ENCODE measurements at places on chromosomes 3 and 15.

- no peak for DNase-seq
Measured at GRCh38 chr3:24886501-24886900, 391.9 kb upstream of the THRB start.

DNA sequence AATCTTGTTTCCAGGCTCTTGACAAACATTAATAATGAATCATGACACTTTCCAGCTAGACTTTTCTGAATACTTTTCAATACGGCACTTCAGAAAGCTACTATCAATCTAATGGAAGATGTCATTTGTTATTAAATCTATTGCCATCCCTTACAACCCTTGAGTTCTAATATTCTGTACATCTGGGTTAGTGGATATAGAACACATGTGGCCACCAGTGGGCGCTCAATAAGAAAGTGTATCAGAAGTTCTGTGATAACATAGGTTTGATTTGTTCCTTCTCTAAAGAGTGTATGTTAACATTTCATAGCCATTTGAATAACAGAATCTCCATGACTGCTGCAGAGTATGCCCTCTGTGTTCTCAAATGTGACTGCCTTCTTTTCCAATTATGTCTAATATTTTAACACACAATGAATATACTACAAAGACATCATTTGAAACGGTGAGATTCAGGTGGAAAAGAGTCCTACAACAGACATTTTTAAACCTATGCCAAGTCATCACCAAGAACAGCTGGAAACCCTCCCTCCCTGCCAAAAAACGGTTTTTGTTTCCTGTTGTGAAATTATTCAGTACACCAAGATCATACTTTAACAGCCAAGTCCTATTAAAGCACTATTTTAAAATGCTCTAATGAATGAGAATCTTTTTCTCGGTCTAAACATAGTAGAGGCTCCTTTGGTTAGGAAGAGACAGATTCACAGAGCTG is 22.2 kb downstream of the ALDH1A2 start:
- DNase-seq, result no peak

DNA sequence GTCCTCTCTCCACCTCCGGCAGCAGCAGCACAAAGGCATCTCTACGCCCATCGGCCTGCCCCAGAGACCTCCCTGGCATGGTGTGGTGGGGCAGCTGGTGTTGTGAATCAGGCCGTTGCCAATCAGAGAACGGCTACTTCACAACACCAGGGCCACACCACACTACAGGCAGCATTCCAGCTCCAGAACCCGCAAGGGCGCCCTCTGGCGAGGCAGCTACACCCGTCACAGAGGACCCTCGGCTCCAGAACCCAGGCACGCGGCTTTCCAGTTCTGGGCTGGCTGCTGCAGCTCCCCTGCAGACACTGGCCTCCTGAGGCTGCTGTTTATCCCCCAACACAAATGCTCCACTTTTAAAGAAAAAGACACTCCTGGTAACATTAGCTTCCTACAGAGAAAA is 127.5 kb upstream of the TOPAZ1 start:
- no peak for DNase-seq

GRCh38 chr3:170330366-170330765 is 27.1 kb upstream of the SKIL start:
- no peak for DNase-seq

- DNase-seq, result no peak
Measured at GRCh38 chr3:171777596-171777995, 32.7 kb downstream of the PLD1 start.

DNA sequence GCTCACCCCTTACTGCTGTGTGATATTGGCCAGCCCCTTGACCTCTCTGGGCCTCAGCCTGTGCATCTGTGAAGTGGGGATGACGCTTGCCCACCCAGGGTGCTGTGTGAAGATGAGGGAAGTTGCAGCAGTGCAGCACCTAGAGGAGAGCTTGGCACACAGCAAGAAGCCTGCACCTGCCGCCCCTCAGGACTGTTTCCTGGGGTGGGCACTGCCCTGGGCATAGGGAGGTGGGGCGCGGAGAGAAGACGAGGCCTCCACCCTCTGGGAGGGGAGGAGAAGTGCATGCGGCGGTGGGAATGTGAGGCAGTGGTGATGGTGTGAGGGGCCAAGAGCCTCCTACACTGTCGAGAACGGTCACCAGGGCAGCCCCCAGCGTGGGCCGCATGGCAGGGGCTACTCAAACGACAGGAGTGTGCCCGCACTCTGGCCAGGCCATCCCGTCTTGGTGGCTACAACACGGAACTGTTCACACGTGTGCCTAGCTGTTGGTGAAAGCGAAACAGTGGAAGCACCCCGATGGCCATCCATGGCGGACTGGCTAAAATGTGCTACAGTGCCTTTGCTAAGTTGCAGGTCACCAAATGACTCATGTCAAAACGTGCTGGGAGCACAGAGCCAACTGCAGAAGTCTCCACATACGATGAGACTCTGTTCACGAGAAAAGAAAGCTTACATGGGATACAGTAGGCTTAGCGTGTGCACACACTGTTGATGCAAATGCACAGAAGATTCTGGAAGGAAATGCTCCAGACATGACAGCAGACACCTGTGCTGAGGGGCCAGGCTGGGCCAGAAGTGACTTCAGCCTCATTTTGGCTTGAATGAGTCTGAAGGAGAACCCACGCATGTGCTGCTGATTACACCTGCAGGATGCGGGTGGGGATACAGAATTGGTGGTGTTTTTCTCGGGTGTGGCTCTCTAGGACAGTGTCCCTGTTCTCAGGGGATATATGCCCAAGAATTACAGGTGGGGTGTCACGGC is 40.4 kb upstream of the IQSEC1 start:
- no peak for DNase-seq

DNA sequence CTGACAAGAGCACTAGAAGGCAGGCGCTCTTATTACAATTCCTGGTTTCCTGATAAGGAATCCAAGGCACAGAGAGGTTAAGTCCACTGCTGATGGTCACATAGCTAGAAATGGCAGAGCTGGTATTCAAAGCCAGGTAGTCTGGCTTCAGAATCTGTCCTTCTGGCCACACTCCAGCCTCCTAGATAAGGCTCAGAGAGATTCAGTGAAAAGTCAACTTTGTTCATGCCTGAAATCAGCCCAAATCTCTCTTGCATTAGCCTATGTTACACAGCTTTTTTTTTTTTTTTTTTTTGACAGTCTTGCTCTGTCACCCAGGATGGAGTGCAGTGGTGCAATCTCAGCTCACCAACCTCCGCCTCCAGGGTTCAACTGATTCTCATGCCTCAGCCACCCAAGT is 21.1 kb upstream of the CMTM8 start:
- DNase-seq, result no peak

DNA sequence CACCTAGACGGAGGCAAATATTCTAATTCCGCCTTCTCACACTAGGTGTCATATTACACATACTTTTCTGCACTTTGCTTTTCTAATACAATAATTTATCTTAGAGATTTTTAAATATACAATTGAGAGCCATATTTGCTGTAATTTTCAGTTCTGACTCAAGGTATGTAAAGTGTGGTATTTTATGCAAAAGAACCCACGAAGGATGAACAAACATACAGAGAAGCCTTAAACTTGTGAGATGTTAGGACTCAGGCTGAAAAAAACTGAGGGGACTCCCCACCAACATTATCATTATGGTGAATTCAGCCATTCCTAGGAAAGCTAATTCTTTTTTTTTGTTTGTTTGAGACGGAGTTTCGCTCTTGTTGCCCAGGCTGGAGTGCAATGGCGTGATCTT is 9.6 kb downstream of the ZBTB11 start:
- no peak for DNase-seq

DNA sequence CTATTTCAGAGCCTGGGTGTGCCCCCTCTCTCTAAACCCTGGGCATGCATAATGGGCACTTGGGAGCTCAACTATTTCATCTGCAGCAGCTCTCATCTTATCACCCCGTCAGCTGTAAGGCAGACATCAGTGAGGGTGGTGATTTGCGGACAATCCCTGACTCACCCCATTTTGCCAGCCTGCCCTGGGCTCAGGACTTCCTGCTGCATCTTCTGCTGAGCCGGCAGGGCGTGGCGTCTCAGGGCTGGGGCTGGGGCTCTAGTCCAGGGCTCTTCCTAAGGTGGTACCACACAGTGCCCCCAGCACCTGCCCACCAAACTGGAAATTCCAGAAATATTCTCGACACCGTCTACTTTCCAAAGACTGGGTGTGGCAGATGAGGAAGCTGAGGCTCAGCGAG is 925 bp upstream of the PSTPIP1 start:
- no peak for DNase-seq

- no peak for DNase-seq
Measured at GRCh38 chr15:87602371-87602770, 654.2 kb downstream of the NTRK3 start.

DNA sequence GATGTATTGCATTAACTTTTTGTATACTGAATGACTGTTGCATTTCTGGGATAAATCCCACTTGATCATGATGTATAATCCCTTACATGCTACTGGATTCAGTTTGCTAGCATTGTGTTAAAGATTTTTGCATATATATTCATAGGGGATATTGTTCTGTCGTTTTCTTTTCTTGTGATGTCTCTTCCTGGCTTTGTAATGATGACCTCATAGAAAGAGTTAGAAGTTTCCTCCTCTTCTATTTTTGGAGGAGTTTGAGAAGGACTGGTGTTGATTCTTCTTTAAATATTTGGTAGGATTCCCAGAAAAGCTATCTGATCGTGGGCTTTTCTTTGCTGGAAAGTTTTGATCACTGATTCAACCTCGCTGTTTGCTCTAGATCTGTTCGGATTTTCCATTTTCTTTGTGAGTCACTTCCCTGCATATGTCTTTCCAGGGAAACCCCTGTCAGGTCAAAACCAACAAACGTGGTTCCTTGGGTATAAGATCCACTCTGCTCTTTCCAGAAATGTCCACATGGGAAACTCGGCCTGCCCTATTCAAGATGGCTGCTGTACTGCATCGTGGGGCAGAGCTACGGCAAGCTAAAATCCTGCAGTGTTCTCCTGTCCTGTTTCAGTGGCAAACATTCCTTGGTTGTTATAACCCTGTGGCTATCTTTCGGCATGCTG is 120.4 kb downstream of the GABRG3 start:
- DNase-seq, result no peak

- DNase-seq, result no peak
Measured at GRCh38 chr15:99706557-99707303, 26.5 kb downstream of the LYSMD4 start.

- DNase-seq, result no peak
Measured at GRCh38 chr15:81363718-81364500, 10.1 kb downstream of the TMC3 start.

DNA sequence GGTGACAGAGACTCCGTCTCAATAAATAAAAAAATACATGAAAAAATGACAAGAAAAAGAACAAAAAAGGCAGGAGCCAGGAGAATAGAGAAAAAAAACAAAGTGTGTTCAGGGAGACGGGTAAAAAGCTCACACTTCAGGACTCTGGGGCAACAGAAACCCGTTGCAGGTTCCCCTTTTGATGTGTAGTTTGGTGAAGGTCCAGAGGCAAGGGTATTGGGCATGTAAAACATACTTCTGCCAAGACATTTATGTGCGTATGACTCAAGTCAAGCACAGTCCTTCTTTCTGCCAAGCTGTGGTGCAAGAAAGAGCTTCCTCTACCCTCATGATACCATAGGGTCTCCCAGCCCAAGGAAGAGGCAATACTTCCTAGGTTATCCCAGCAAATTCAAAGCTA is 33.4 kb upstream of the STRIT1 start:
- no peak for DNase-seq

GRCh38 chr3:155308831-155309230 is 15.3 kb upstream of the STRIT1 start:
- no peak for DNase-seq

- no peak for DNase-seq
Measured at GRCh38 chr3:69433969-69434325, 48.1 kb upstream of the FRMD4B start.

DNA sequence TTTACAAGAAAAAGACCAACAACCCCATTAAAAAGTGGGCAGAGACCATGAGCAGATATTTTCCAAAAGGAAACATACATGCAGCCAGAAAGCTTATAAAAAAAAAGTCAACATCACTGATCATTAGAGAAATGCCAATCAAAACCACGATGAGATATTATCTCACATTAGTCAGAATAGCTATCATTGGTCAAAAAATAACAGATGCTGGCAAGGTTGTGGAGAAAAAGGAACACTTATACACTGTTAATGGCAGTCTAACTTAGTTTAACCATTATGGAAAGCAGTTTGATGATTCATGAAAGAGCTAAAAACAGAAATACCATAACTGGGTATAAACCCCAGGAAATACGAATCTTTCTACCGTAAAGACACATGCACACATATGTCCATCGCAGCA is 76.3 kb downstream of the SUCNR1 start:
- no peak for DNase-seq

GRCh38 chr15:84949043-84949442 is 32.6 kb upstream of the PDE8A start:
- no peak for DNase-seq

GRCh38 chr3:151085889-151086483 is 522 bp downstream of the MED12L start:
- peak; percentile 25 for DNase-seq
